ENCODE measurements at places on chromosomes 7 and 10. TPM values are rescaled to one million over a fixed set of nuclear protein-coding genes. Genes with fewer than 3 reads are reported as not detected.

TMEM225B gene
- 1.0 TPM for total RNA-seq

DKK1 gene
- 3.7 TPM for total RNA-seq

MORN4 gene
- 3.8 TPM for total RNA-seq

PPA1 gene
- total RNA-seq, result 175 TPM

TAS2R38 gene
- total RNA-seq, result not detected

FAM24A gene
- total RNA-seq, result not detected

FAM25G gene
- total RNA-seq, result not detected

PNLIPRP2 gene
- total RNA-seq, result not detected

CALML3 gene
- total RNA-seq, result not detected

CABCOCO1 gene
- not detected for total RNA-seq

SLC25A13 gene
- total RNA-seq, result 34.5 TPM

CYP2E1 gene
- 2.1 TPM for total RNA-seq

OPN1SW gene
- not detected for total RNA-seq

ATG9B gene
- 0.17 TPM for total RNA-seq

MOGAT3 gene
- total RNA-seq, result not detected

C10orf71 gene
- total RNA-seq, result not detected

FAM25C gene
- total RNA-seq, result not detected

MYOZ1 gene
- total RNA-seq, result 5.2 TPM

COL17A1 gene
- total RNA-seq, result 1.5 TPM

GPR26 gene
- not detected for total RNA-seq

ACHE gene
- total RNA-seq, result 2.9 TPM

TAS2R41 gene
- total RNA-seq, result not detected

C10orf143 gene
- 3.4 TPM for total RNA-seq

DNAH11 gene
- 3.4 TPM for total RNA-seq

ZNF736 gene
- total RNA-seq, result 13.5 TPM

MSS51 gene
- 3.0 TPM for total RNA-seq

TMEM176A gene
- total RNA-seq, result 63.7 TPM

C10orf105 gene
- 0.52 TPM for total RNA-seq

SRRM3 gene
- 1.1 TPM for total RNA-seq

EGR2 gene
- total RNA-seq, result 41.4 TPM

PBLD gene
- total RNA-seq, result 2.3 TPM

NUTM2B gene
- total RNA-seq, result 0.96 TPM

FGFR2 gene
- total RNA-seq, result 58.7 TPM

IQUB gene
- 0.75 TPM for total RNA-seq

CTAGE15 gene
- 0.93 TPM for total RNA-seq

CHST15 gene
- 49.2 TPM for total RNA-seq

ODAD2 gene
- total RNA-seq, result 0.64 TPM

KAZALD1 gene
- total RNA-seq, result 8.4 TPM

NEURL1 gene
- total RNA-seq, result 0.64 TPM

HTR7 gene
- total RNA-seq, result 0.64 TPM

DENND2A gene
- 26.2 TPM for total RNA-seq

MRLN gene
- total RNA-seq, result not detected

Measured in upper lobe of right lung (tissue), 1 donor.